AG04450 (cell line): ENCODE measurements at places on chromosomes 5 and 9.

GRCh38 chr5:112419986-112420864 is 1.1 kb upstream of the EPB41L4A start:
- no peak for DNase-seq

DNA sequence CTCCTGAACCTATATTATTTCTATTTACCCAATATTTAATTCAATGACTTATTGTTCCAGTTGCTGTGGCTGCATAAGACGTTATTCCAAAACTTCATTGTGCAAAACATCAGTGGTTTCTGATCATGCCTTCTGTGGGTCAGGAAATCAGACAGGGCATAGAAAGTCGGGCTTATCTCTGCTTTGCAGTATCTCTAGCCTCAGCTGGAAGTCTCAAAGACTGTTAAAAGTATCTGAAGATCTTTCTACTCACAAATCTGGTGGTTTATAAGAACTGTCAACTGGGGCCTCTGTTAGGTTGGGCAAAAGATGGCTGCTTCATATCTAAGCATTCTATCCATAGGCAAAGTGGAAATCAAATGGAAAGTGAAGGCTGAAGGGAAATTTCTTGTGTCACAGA is 687.7 kb upstream of the ARRDC3 start:
- no peak for DNase-seq

DNA sequence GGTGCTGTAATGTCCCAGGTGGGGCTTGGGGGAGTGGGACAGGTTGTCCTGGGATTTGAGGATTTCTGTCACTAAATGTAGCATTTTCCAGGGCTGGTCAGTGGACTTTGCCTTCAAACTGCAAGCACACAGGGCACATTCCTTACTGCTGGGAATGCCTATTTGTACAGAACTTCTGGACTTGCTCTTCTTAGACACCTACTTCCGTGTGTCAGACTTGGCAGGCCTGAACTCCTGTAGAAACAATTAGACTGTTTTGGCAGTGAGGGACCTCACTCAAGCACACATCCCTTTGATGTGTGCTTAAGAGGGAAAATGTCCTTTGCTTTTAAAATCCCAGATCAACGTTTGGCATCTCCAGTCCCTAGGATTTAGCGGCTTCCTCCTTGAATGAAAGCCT is 192.2 kb downstream of the PAPPA start:
- DNase-seq = no peak

DNA sequence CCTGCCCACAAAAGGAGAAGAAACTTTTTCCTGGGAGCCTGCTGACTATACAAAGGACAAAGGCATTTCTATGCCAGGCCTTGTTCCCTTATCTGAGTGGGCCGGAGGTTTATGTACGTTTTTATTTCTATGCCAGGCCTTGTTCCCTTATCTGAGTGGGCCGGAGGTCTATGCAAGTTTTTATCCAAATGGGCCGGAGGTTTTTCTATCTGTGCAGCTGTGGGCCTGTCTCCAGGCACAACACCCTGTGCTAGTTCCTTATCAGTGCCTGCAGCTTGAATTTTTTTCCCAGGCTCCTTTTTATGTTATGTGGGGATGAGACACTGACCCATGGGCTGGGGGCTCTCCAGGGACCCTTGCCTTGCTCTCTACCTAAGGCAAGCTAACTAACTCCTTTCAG is 5.5 kb downstream of the SLC25A2 start:
- no peak for DNase-seq

DNA sequence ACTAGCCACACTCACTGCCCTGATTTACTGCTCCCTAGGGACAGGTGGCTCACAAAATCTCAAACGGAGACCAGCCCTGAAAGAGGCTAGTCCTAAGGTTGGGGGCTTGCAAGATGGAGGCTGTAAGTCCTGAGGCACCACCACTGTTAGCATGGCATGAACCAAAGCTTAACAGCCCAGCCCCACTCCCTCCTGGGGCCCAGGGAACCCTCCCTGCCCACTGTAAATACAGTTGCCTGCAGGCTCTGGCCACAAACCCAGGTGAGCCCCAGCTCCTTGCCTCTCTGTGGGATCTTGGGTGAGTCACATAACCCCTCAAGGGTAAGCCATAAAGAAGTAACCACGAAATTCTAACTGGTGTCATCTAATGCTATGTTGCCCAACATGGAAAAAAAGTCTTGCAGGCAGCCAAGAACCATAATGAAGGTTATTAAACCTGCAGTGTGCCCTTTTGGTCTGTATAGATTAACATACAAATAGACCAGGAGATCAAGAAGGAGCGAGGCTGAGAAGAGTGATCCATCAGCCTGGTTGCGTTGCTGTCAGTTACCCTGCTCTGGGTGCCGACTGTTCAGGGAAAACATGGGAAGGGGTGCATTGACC is 1.7 kb upstream of the POMT1 start:
- DNase-seq = peak; percentile 32

- no peak for DNase-seq
Observed at GRCh38 chr5:137264573-137264972, 234.6 kb downstream of the SPOCK1 start.

GRCh38 chr5:169767938-169768337 is 130.9 kb downstream of the DOCK2 start:
- no peak for DNase-seq

- DNase-seq = no peak
Observed at GRCh38 chr5:143605403-143606005, 202.0 kb upstream of the NR3C1 start.

DNA sequence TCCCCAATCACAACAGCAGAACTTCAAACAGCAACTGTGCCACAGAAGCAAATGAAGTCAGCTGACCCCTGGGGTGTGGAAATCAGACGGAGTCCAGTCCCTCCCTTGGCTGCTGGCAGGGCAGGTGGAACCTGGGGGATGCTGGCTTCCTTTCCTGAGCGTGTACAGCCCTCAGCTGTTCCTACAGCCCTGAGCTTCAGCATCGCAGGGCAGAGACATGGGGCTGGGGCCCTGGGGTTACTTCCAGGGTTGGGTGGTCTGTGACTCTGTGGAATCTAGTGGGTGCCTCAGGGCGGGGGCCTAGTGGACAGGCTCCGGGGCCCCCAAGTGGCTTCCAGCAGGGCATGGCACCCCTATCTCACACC is 7.3 kb upstream of the RXRA start:
- DNase-seq = no peak

DNA sequence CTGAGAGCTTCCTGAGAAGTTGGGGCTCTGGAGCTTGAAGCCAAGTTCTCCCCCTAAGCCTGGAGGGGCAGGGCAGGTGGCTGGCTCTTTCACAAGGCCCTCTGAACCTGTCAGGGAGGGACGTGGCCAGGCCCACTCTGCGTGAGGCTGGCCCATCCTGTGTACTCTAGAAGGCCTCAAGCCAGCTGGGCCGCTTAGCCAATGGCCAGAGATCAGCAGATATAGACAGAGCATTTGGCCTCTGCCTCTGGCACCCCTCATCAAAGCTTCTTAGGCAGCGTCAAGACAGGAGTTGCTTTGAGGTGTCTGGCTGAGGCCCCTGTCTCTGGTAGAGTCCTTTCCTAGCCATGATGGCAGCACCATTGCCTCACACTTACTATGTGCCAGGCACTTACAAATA is 105.6 kb downstream of the FGF18 start:
- no peak for DNase-seq

- DNase-seq = peak; percentile 90
Observed at GRCh38 chr5:140312067-140312790, 9.3 kb upstream of the PFDN1 start.

DNA sequence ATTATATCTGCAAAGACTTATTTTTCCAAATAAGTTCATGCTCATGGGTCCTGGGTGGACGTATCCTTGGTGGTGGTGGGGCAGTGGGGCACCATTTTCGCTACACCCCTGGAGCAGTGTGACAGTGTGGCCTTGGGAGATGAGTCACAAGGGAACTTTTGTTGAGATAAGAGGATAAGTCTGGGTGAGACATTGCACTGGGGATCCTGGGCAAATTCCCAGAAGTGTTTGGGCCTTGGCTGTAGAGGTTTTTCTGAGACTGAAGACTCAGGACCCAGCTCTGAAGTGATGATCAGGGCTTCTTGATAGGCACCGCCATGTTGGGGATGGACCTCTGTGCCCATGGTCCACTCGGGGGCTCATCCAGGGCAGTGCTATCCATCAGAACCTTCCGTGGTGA is 149.4 kb downstream of the MACROH2A1 start:
- DNase-seq = no peak

DNA sequence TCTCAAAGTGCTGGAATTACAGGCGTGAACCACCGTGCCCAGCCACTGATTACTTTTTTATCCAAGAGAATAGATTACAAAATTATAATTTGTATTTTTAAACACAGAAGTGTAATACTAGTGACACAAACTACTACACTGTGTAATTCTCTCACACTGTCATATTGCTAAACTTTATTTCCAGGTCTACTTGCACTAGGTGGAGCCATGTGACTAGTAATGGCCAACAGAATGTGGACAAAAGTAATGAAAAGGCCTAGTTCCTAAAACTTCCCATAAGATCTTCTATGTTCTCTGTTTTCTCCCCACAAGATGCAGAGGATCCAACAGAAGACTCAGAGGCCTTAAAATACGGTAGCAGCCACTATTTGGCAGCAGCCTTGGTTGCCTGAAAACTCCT is 27.3 kb downstream of the NADK2 start:
- DNase-seq = no peak

- DNase-seq = no peak
Observed at GRCh38 chr5:146595088-146595487, 79.1 kb upstream of the GPR151 start.

GRCh38 chr5:79305706-79306105 is 69.8 kb downstream of the JMY start:
- no peak for DNase-seq

DNA sequence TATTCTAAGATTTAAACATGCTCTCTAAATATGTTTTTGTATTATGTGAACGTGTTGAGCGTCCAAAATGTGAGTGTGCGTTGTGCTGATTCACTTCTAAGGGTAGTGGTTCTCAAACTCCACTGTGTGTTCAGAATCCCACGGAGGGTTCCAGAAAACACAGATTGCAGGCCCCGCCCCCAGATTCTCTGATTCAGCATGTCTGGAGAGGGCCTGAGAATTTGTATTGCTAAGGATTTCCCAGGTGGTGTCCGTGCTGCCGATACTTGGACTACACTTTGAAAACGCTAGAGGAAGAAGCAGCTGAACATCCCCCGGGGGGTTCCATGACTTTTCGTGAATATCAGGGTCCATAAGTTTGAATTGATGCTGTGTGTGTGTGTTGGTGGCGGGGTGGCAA is 1043.2 kb upstream of the WWC1 start:
- no peak for DNase-seq

DNA sequence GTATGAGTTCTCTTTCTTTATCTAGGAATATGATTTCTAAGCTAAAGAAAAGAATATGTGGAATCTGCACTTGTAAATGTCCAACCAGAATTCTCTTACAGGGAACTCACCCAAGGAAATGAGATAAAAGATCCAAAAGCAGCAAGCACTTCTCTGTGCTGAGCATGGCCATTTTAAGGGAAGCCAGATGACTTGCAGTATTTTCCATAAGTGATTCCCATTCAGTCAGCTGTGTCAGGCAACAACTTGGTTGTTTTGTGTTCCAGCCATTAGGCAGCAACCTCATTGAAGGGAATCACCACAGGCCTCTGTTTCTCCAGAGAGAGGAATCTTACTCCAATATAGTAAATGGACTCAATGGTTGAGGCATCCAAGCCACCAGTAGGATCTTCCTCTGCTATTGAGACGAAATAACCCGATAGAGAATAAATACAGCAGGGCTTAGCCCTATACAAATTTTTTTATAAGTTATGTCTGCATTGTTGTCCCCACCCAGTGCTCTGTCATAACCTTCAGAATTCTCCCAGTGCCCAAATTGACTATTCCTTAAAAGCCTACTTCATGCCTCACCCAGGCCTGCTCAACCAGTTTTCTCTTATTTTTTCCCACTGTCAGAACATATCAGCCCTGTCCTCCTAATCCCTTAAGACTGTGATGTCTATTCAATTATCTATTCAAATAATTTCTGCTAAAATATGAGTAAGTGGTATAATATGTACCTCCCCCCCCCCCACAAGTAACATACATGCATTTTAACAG is 236.6 kb downstream of the PJA2 start:
- DNase-seq = no peak

- peak; percentile 75 for DNase-seq
Observed at GRCh38 chr5:33824516-33825195, 67.1 kb downstream of the ADAMTS12 start.

- DNase-seq = no peak
Observed at GRCh38 chr5:124328201-124328600, 418.2 kb downstream of the ZNF608 start.

GRCh38 chr9:13790055-13790454 is 510.6 kb upstream of the MPDZ start:
- no peak for DNase-seq

GRCh38 chr5:73444499-73445438 is 3.8 kb downstream of the FOXD1 start:
- no peak for DNase-seq

DNA sequence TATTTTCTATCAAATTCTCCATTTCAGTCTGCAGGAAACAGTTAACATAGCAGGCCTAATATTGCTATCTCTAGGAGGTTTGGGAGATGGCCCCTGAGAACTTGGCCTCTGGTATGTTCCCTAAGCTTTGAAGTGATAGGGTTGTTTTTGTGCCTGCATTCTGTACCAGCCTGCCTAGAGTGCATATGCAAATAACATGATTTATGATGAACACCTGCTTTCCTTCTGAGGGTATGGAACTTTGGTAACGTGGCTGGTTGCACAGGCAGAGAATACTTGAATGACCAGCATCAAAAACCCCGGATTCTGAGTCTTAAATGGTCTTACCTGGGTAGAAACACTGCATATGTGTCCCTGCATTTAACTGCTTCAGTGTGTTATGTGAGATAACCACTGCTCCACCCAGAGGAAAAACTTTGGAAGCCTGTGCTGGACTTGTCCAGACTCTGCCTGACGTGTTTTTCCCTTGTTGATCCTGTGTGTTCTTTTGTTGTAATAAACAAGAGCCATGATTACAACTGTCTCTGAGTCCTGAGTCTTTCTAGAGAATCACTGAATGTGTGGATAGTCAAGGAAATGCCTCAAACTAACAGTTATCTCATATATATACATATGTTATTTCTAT is 111.3 kb upstream of the ABCA1 start:
- DNase-seq = no peak

GRCh38 chr5:10486511-10487344 is 45.0 kb downstream of the ROPN1L start:
- DNase-seq = no peak

GRCh38 chr5:156687514-156687913 is 162.6 kb upstream of the PPP1R2B start:
- DNase-seq = no peak

GRCh38 chr9:108897324-108898096 is 35.4 kb downstream of the ACTL7A start:
- DNase-seq = no peak

DNA sequence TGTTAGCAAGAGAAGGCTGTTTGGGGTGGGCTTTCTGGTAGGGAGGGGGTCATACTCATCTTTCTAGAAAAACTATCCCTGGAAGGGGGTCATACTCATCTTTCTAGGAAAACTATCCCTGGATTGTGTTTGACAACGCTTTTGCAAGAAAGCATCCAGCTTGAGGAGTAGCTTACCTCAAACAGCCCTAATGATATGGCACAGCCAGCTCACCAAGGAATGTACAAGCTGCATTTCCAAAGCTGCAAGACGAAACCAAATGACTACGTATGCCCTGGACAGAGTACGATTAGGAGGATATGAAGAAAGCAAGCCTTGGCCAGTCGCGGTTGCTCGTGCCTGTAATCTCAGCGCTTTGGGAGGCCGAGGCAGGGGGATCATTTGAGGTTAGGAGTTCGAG is 63.4 kb downstream of the KLF4 start:
- no peak for DNase-seq

GRCh38 chr5:113869611-113870010 is 356.1 kb downstream of the YTHDC2 start:
- no peak for DNase-seq

GRCh38 chr9:109417054-109417453 is 81.1 kb downstream of the PTPN3 start:
- no peak for DNase-seq

- no peak for DNase-seq
Observed at GRCh38 chr5:58926541-58926935, 343.7 kb downstream of the RAB3C start.
